HS-27A (cell line): ENCODE measurements at places on chromosomes 16 and 17.
A peak's percentile ranks its signal among the peaks of the same experiment; 100 is the strongest.

- DNase-seq: peak; percentile 51
Measured at GRCh38 chr16:64356267-64356666, 765.6 kb downstream of the CDH11 start.

DNA sequence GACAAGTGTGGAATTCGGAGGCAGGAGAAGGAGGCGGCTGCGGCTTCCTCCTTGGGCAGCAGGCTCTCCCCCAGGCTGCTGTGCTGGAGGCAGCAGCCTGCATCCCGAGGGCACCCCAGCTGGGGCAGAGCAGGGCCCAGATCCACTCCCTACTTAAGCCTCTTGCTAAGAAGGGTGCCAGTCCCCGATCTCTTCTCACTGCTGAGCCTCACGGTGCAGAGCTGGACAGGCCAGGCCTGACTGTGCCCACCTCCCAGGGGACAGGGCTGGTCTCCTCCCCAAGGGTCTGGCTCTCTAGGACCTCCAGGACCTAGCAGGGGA is 210.8 kb downstream of the NTN1 start:
- DNase-seq: no peak

DNA sequence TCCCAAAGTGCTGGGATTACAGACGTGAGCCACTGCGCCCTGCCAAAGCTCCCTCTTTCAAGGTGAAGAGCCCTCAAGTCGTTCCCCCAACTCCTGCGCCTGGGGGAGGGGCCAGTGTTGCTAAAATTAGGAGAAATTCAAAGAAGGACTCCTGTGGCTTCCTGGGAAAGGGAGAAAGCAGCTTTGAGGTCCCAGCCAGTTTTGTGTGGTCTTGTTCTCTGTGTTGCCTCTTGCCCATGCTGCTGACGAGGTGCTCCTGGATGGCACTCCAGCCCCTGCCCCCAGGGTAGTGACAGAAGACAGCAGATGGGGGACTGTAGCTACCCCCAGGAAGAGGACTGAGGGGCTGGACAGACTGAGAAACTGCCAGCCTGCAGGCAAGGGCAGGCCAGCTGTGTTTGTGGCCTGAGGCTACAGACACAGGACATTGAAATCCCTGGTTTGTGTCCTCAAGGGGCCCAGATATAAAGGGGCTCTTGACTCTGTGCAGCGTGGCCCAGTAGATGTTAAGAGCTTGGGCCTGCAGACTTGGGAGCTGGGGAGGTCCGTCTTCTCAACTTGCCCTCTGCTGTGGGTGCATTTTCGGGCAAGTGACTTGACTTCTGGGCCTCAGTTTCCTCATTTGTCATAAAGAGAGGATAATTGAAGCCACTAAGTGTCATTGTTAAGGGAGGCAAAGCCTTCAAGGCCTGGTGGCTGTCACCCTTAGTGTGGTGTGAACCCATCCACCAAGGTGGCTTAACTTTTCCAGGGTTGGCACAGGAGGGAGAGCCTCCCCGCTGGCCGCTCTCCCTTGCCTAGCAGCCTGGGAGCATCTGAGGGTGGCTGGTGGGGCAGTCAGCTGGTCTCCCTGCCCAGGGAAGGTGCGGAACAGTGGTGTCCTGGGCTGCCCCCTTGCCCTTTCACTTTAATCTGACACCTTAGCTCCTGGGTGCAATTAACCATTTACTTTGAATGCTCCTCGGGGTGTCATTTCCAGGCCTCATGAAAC is 4.1 kb downstream of the UBALD2 start:
- DNase-seq: no peak

DNA sequence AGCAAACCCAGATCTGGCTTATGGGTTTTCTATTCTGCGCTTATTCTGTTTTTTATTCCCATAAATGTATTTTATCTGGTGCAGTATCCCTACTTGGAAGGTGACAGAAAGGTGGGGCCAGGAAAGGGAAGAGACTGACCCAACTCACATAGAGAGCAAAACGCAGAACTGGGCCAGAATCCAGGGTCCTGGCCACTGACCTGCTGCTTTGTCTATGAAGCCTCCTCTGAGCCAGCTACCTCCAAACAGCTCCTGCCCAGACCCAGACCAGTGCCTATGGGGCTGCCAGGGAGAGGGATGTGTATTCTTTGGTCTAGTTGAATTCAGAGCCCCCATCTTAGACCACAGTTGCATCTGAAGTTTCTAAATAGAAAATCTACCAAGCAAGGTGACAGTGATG is 36.4 kb upstream of the CES5A start:
- DNase-seq: no peak

GRCh38 chr16:21076186-21076883 is 74.3 kb downstream of the DNAH3 start:
- DNase-seq: no peak

DNA sequence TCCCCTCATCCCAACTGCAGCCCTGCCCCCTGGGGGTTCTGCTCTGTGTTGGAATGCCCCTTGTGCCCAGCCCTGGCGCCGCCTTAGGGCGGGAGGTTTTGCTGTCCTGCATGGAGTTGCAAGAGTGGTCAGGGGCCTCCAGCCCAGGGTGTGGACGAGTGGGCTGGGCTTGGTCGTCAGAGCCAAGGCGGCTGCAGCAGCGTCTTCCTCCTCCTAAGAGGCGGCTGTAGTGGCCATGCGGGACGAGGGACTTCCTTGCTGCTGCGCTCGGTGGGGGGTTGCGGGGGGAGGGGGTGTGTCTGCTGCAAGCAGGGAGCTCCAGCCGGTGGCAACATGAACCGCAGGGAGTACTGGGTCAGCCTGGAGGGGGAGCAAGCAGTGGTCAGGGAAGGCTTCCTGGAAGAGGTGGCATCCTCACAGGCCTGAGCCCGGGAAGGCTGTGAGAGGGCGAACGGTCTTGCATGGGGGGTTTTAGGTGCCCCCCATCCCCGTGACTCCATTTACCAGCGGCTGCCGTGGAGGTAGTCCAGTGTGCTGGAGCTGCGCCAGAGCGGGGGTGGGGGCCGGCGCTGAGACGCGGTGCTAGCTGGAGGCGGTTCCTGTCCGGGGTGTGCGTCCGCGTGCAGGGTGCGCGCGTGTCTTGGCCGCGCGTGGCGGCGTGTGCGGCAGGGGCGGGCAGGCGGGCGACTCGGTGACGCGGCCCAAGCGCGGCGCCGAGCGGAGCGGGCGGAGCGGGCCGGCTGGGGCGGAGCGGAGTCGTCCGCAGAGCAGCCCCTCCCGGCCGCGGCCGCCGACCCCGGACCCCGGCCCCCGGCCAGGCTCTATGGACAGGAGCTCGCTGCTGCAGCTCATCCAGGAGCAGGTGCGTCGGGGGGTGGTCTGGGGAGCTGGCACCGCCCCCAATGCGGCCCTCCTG is at the start of gene RHBDL1:
TSS of gene RHBDL1 (plus strand) at position 704 of the 916 bp plus-strand sequence. CDS start at position 824, 120 bp downstream.
- no peak for DNase-seq

DNA sequence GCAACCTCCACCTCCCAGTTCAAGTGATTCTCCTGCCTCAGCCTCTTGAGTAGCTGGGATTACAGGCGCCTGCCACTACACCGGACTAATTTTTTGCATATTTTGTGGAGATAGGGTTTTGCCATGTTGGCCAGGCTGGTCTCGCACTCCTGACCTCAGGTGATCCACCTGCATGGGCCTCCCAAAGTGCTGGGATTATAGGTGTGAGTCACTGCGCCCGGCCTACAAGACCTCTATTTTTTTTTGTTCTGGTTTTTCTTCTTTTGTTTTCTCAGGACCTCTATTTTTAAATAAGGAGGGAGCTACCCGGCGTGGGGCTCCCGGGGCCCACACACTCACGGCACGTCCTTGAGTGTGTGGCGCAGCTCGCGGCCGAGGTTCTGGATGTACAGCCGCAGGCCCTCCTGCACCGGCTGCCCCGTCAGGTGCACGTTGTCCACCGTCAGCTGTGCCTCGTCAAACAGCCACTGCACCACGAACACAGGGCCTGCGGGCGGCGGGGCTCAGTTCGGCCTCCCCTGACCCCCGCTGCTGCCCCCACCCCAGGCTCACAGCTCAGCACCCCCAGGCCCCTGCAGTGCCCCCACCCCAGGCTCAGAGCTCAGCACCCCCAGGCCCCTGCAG is 5.8 kb downstream of the NOTUM start:
- DNase-seq: no peak

DNA sequence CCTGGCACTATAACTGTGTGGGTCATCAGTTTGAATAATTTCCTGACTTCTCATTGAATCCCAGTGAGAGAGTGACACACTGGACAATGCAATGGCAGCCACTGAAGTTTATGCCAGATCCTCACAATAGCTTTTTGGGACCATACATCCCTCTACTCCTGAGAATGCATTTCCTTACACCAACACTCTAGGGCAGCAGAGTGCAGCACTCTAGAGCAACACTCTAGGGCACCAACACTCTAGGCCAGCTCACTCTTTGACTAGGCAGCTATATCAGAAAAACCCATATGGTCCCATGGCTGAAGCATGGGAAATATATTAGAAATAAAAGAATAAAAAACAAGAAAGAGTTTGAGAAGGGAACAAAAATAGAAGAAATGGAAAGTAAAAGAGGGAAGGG is 309.2 kb downstream of the MAP2K6 start:
- DNase-seq: no peak

GRCh38 chr16:85173146-85173980 is 61.1 kb upstream of the CIBAR2 start:
- peak; percentile 51 for DNase-seq

- DNase-seq: no peak
Measured at GRCh38 chr16:68344252-68344651, 33.4 kb downstream of the PRMT7 start.

DNA sequence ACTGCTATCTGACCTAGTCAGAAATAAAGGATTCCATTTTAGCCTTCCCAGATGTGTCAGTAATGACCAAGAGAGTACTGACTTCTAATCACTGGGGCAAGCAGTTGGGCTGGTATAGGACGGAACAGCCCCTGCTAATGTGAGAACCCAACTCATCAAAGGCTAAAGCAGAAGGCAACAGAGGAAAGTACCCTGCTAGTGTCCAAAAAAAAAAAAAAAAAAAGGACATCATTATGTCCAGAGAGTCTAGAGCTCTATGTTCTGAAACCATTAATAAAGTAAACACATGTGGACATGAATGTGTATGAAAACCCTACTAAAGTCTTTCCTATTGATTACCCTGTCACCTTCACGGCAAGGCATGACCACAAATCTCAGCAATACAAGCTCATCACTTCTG is 85.0 kb downstream of the CYTH1 start:
- DNase-seq: no peak

DNA sequence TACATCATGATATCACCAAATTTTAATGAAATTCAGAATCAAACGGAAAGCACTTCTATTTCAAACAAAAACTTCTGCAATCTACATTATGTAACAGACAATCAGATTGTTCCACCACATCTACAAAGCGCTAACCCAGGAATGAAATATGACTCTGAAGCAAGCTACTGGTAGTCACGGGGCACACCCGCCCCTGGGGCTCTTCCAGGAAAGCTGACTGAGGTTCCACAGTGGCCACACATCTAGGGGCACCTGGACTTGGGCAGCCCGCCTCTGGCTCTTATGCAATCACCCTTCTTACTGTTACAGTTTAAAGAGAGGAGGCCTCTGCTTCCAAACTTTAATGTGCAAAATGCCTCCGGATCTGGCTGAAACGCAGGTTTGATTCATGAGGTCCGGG is 27.5 kb downstream of the ZCCHC14 start:
- no peak for DNase-seq

DNA sequence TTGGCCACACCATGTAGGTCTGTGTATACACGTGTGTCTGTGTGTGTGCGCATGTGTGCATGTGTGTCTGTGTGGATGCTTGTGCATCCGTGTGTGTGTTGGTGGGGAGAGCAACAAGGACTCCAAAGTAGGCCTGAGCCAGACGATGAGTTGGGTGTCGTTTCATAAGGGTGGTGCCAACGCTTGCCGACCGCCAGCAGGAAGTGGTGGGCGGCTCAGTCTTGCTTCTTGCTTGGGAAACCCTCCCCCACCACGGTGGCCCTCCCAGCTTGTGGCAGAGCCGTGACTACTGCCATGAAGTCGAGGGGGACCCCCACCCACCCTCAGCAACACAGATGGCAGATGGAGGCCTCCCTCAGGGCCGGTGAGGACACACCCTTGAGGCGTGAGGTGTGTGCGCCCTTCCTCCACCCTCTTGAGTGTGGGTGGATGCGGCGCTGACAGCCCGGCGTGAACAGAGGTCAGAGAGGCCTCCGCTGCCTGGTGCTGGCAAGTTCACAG is 17.5 kb downstream of the SBK1 start:
- no peak for DNase-seq

GRCh38 chr16:29745853-29746345 is at the start of gene C16orf54:
Gene C16orf54, minus strand, starts transcription at chr16:29745990. Its CDS starts 1,039 bp downstream, at chr16:29744951.
- no peak for DNase-seq

DNA sequence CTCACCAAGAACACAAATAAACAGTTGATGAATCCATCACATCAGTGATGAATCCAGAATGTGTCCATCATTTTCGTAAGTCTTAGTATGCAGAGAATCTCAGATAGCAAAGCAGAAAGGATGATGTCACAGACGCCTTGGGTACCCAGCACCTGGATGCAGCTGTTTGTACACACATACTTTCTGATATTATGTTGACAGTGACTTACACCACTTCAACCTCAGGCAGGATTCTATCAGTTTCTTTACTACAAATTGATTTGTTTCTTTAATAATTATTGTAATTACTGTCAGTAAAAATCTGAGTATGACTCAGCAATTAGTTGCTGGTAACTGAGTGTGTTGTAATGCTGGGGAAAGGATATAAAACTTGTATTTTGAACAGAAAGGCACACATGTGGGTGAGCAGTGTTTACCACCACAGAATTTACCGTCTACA is 159.8 kb downstream of the RPTOR start:
- no peak for DNase-seq

GRCh38 chr17:44263345-44263902 is 4.5 kb downstream of the SLC4A1 start:
- DNase-seq: no peak

- no peak for DNase-seq
Measured at GRCh38 chr17:7043497-7044198, at the start of gene SLC16A11. Gene SLC16A11, minus strand, starts transcription at chr17:7044092. Its CDS starts 579 bp downstream, at chr17:7043513.

GRCh38 chr16:50093607-50094539 is 28.1 kb downstream of the HEATR3 start:
- no peak for DNase-seq

DNA sequence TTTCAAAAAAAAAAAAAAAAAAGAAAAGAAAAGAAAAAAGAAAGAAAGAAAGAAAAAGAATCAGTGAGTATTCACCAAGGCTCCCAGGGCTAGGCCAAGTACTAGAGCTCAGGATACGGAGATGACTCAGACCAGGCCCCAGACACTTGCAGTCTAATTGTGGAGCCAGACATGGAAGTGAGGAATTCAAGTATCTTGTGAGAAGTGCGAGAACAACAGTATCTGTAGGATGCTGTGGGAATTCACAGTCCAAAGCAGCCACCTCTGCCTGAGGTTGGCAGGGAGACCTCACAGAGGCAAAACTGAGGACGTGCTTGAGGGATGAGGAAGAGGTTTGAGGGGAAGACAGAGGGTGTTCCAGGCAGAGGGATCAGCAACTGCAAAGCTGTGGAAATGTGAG is 14.0 kb upstream of the ALDOA start:
- no peak for DNase-seq

DNA sequence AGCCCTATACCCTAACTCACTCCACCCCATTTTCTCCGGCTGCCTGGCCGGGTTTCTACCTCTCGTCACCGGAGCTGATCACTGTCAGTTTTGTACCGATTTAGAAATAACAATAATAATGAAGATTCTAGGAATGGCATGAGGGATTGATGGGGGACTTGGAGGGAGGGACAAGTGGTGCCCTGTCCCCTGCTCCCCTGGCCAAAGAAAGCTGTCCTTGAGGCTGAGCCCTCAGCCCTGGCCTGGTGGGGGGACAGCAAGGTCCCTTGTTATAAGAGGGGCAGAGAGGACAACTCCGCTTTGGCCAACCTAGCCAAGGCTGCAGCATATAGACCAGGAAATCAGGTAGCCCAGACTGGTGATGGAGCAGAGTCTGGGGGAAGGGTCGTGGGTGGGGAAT is 10.5 kb downstream of the GAS2L2 start:
- DNase-seq: no peak
